ENCODE measurements at places on chromosomes 16 and 17. TPM values are rescaled to one million over a fixed set of nuclear protein-coding genes. Genes with fewer than 3 reads are reported as not detected.

DNA sequence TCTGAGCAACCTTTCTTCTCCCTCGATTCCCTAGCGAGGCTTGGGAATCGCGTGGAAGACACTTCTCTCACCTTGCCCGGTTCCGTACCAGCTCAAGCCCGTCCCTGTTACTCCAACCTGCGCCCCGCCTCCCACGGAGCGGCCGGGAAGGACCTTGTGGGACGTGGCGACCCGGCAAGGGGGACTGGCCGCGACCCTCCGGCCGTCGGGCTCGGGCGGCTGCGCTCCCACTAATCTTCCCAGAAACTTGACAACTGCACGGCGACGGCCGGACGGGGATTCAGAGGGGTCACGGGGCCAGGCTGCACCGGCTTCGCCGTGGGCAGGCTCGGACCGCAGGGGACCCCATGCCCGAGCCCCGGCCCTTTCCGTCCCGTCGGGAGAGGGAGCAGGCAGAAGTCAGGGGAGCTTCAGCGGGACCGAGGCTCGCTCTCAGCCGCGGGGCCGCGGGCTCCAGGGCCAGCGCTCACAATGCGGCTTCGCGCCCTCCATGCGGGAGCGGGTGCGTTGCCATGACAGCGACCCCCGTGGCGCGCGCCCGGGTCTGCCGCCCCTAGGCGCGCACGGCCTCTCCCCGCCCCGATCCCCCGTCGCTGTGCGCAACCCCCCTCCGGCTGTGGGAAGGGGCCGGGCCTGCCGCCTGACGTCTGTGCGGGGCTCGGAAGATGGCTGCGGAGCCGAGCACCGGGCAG is at the start of gene SGSM2:
Gene SGSM2 (plus strand): TSS at position 650 of the 692 bp plus-strand sequence. CDS start 188 bp downstream, outside the sequence.
- no peak for DNase-seq

DNA sequence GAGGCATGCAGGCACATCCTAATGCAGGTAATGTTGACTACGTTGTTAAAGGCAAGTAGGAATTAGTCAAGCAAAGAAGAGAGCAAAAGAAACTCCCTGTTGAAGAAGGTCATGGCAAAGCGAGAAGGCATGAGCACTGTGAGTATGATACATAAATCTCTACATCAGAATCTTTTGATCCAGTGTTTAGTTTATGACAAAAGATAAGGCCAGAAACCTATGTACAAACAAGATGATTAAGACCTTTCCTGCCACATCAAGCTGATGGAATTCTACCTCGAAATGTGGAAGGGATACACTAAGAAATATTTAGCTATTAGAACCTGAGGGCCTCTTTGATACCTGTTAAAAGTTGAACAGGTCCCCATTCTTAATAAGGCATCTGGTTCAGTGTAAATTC is 20.2 kb downstream of the SYCE1L start:
- DNase-seq = no peak

DNA sequence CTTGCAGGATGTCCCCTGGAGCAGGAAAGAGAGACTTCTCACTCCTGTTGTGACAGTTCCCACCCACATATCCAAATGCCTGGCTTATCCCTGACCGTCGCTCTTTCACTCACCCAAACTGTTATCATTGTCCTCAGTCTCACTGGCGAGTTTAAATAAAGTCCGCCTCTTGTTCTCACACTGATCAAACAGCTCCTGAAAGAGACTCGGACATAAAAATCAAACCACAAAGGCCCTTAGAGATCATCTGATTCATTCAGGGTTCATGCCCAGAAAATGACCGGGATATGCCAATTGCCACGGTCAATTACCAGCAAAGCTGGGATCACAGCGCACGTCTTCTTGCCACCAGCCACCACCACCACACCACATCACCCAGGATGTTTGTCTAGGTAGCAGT is 19.9 kb downstream of the GGA3 start:
- no peak for DNase-seq

The TOP2A gene
- 31.8 TPM for polyA plus RNA-seq

DNA sequence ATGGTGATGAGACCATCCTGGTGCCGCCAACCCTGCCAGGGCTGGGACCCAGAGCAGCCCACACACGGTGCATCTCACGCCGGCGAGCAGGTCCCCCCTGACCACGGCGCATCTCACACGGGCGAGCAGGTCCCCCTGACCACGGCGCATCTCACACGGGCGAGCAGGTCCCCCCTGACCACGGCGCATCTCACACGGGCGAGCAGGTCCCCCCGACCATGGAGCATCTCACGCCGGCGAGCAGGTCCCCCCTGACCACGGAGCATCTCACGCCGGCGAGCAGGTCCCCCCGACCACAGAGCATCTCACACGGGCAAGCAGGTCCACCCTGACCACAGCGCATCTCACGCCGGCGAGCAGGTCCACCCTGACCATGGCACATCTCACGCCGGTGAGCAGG is 59.2 kb downstream of the MRM3 start:
- no peak for DNase-seq

GRCh38 chr16:68238029-68238345 is 2.1 kb upstream of the ESRP2 start:
- DNase-seq = no peak

DNA sequence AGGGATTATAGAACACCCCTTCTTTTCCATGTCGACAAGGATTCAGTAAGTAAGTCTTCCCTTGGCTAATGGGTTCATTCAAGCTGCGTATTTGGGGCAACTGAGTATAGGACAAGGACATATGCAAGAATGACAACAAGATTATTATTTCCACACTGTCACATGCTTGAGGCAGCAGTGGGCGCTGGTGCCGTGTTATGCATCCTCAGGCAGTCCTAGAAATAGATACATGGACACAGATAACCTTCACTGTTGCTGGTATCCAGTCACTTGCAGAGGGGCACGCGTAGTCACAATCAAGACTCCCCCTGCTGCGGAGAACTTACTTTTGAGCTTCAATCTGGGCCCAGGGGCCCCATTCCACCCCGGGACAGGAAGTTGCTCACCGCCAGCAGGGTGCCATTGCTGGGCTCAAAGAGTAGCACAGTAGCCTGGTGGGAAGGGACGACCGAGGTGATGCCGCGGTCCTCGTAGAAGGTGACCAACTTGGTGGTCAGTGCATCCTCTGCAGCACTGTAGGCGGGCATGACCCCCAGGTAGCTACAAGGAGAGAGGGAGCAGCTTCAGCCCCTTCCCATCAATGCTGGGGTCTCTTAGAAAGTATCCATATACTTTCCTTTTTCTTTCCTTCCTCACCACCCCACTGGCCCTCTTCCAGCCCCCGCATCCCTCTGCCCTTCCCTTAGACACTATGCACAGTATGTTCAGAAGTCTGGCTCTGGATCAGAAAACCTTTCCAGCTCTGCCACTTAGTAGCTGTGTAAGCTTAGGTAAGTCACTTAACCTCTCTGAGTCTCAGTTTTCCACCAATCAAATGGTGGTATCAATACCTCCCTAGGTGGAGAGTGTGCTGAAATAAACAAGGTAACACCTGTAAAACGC is 804 bp downstream of the CRYM start:
- no peak for DNase-seq

The DPEP3 gene
- polyA plus RNA-seq = not detected

The KRT222 gene
- not detected for polyA plus RNA-seq

GRCh38 chr17:31425282-31426040 is 34.0 kb downstream of the RAB11FIP4 start:
- DNase-seq = no peak

The BICDL2 gene
- polyA plus RNA-seq = 0.09 TPM

- DNase-seq = no peak
These were observed 38.2 kb upstream of the ZFHX3 start for GRCh38 chr16:73086108-73086507.

DNA sequence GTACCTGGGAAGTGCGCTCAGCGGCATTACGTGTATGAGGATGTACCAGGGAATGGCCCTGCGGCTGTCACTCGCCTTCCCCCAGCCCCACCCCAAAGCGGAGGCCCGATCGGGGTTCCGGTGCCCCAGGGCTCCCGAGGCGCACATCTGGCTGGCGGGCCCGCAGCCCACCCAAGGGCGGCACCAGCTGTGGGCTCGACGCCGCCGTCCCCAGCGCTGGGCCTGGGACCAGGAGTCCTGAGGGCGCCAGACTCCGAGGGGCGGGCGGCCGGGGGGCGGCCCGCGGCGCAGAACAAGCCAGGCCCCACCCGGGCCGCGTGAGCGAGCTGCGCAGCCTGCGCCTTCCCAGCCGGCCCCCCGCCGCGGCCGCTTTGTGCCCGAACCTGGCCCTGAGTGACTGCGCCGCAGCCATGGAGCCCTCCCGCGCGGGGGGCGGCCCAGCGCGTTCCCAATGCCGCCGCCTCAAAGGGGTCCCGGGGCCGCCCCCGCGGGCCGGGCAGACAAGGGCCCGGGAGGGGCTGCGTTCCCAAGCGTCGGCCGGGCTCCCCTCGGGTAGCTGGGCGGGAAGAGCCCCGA is 17.4 kb downstream of the ZNF423 start:
- no peak for DNase-seq

GRCh38 chr17:17892009-17892408 is 55.2 kb upstream of the SREBF1 start:
- DNase-seq = no peak

- DNase-seq = peak; percentile 97
These were observed 1.9 kb upstream of the PER1 start for GRCh38 chr17:8153957-8154607.

DNA sequence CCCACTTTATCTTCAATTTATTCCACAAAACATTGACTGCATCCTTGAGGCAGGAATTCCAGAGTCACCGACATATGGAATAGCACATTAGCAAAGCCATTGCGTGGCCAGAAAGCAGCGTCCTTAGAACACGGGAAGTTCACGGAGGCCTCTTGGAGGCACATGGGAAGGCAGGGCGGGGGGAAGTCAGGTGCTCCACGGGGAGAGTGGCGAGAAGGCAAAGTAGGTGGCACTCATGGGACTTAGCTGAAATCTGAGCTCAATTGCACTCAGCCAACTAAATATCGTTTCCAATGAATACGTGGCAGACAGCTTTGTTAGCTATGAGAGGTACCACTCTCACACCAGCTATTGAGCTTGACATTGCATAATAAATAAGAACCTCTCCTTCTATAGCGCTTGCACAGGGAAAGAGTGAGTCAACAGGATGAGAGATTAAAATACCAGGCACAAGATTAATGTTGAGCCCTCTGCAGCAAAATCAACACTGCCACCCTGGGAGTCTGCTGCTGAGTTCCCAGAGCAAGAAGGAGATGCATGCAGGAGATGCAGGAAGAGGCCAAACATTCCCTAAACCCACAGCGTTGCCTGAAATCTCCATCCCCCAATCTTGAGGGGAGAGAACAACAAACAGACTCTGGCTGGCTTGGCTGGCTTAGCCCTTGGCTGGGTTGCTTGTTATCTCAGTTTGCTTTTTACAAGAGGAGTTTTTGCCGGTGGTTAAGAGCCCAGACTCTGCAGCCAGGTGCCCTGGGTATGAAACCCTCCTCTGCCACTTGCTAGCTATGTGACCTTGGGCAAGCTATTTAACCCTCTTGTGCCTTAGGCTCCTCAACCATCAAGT is 28.8 kb downstream of the ABCC12 start:
- peak; percentile 92 for DNase-seq

DNA sequence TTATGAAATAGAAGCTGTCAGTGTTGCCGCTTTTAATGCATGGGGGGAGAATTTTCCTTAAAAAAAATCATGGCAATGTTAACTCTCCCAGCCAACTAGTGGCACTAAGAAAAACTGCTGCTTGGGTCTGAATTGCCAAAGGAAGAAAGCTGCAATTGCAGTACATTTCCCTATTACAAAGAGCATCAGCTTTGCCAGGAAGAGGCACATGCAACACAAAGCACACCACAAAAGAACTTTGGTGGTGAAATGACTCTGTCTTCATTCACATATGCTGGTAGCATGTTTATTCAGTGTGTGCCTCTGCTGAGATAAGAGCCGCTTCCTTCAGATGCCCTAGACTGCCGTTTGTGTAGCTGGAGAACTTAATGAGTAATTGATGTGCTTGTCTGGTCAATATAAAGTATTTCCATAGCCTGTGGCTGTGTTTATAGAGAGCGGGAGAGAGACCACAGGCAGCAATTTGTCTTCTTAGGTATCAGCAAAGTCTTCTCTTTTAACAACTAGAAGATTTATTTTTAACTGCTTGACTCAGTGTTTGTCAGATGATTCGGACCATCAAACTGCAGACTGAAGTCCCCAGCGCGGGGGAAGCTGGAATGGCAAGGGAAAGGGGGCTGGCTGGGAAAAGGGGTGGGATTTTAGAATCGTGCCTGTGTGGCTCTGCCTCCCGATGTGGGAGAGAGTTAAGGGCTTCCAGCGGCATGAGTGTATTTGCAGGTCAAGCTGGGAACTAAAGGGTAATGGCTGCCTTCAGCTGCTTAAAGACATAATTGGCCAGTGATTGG is 115.1 kb downstream of the MRTFB start:
- no peak for DNase-seq

The LDAF1 gene
- 28.1 TPM for polyA plus RNA-seq

The SMPD3 gene
- 0.07 TPM for polyA plus RNA-seq

- DNase-seq = no peak
These were observed 298.5 kb upstream of the FOXF1 start for GRCh38 chr16:86211800-86212199.

GRCh38 chr17:49968405-49969133 is 421 bp upstream of the DLX4 start:
- DNase-seq = peak; percentile 30

- DNase-seq = no peak
These were observed 234.9 kb downstream of the IRF8 start for GRCh38 chr16:86133847-86134375.

The LITAFD gene
- not detected for polyA plus RNA-seq

DNA sequence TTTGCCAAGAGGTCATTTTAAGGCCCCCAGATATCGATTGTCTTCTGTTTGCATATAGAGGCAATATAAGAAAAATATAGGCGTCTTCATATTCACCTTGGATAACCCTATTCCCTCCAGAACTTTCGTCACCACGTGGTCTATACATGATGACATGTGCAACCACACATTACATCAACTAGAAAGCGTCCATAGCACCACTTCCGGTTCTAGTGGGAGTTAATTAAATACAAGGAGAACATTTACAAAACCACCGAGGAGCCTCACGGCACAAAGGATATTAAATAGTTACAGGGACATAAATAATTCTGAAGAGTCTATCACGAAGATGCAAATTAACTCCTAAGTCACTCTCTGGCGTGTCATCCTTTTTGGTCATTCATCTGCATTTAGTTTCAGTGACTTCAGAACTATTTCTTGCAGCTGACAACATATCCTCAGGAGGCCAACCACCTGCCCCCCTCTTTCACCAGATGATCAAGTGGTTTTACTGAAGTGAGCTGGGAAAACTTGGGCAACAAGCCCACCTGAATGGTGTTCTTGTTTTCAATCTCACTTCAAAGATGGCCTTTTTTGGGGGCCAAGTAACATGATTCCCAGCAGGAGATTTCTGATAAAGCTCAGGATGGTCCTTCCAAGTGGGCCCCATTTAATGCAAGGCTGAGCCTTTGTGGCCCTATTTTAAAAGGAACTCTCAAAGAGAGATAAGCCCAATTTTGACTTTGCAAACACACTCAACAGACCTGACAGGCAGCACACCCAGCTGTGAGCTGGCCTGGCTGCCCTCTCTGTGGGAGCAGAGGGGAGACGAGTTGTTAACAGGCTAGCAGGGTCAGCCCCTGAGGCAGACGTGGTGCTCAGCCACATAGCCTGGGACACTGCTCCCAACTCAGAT is 15.3 kb downstream of the CMTM3 start:
- peak; percentile 71 for DNase-seq

DNA sequence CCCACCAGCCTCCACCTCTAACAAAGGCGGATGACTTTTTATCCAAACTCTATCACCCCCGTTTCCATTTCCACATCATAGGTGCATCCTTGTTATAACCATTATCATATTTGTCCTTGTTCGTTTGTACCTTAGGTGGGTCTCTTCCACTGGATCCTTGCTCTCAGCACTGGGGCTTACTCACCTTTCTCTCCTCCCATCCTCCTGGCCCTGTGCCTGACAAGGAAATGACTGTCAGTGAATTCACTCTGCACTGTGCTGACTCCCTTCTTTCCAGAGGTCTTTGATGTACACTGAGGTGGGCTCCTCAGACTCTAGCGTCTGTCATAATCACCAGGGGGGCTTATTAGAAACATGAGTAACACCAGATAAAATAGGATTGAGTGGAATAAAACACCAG is 3.1 kb downstream of the GSG1L2 start:
- DNase-seq = no peak

All from BJ (cell line).